ENCODE measurements at places on chromosomes 16 and 17.
A peak's percentile ranks its signal among the peaks of the same experiment; 100 is the strongest.

- DNase-seq = no peak
These were observed 3.8 kb downstream of the NUDT16L1 start for GRCh38 chr16:4696905-4697847.

GRCh38 chr17:53475002-53475401 lies 347.7 kb upstream of the KIF2B start:
- no peak for DNase-seq

- DNase-seq = peak; percentile 46
These were observed 42.5 kb downstream of the PLCG2 start for GRCh38 chr16:81821436-81822128.

DNA sequence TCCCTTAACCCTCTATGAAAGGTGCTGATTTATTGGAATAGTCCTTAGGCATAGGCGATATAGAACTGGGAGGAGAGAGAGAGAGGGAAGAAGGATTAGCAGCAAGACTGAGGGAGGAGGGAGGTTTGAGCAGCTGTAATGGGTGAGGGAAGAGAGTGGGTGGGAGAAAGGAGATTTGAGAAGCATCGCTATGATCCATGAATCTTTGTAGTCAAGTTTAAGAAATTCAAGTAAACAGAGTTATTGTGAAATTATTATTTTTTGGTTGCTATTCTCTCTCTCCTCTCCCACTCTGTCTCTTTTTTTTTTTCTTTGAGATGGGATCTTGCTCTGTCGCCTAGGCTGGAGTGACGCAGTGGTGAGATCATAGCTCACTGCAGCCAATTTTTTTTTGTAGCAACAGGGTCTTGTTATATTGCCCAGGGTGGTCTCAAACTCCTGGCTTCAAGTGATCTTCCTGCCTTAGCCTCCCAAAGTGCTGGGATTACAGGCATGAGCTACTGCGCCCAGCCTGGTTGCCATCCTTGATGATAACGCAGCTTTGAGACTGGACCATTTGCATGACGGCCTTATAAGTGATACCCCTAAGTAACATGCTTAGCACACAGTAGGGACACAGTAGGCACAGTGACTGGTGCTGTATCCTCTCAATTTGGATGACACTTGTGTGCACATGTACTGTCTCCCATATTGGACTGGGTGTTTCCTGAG lies 21.0 kb upstream of the TNS4 start:
- DNase-seq = no peak

DNA sequence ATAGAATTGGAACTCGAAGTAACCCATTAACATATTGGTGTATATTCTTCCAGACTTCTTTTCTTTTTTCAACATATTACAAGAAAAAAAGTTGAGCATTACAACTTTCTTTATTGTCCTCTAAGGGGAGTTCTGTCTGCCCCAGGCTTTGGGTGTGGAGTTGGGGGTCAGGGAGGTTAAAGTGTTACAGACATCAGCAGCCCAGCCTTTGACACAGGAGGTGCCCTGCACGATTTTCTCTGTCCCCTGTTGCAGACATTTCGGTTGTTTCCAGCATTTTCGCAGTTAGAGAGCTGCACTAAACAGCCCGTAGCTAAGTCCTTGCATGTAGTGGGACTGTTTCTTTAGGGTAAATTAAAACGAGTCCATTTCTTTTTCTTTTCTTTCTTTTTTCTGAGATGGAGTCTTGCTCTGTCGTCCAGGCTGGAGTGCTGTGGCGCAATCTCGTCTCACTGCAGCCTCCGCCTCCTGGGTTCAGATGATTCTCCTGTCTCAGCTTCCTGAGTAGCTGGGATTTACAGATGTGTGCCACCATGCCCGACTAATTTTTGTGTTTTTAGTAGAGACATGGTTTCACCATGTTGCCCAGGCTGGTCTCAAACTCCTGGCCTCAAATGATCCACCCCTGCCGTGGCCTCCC lies 13.4 kb upstream of the ADCY7 start:
- DNase-seq = no peak

- DNase-seq = no peak
These were observed 72.8 kb downstream of the SCNN1B start for GRCh38 chr16:23374721-23375510.

GRCh38 chr17:39318636-39319035 lies 82.8 kb downstream of the FBXL20 start:
- DNase-seq = no peak

- no peak for DNase-seq
These were observed 24.2 kb upstream of the TMC5 start for GRCh38 chr16:19393226-19394111.

GRCh38 chr16:63960321-63960720 lies 1161.5 kb downstream of the CDH11 start:
- no peak for DNase-seq

DNA sequence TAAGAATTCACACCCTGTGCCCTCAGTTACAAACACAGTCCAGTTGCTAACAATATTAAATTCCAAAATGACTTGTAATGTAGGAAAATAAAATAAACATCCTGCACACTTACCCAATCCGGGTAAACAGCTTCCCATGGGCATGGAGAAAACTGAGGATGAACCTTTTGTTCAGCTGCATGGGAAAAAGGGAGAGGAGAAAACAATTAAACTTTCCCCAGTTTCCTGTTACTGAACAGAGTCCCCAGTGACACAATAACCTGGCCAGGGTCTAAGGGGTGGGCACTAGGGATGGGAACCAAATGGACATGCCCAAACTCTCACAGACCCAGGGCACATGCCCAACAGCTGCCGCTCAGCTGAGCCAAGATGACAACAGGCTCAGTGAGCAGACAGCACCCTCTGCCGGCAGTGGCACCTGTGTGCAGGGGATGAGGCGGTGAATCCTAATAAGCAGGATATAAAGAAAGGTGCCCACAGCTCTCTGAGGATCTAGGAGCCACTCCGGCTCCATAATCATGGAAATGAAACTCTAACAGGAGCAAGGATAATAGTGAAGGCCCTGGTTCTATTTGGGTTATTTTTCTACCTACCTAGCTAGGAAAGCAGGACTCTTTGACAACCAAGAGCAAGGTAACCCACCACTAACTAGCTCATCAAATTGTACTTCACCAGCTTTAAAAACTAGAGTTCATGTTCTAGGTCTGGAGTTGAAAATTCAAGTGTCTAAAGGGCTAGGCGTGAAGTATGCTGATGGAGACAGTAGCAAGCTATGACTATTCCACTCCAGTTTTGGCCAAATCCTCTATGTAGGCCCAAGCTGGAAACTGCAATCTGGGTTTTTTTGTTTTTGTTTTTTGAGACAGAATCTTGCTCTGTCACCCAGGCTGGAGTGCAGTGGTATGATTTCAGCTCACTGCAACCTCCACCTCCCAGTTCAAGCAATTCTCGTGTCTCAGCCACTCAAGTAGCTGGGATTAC lies 58.8 kb downstream of the SMG6 start:
- peak; percentile 89 for DNase-seq

GRCh38 chr16:79375351-79375750 lies 225.2 kb downstream of the MAF start:
- DNase-seq = no peak

DNA sequence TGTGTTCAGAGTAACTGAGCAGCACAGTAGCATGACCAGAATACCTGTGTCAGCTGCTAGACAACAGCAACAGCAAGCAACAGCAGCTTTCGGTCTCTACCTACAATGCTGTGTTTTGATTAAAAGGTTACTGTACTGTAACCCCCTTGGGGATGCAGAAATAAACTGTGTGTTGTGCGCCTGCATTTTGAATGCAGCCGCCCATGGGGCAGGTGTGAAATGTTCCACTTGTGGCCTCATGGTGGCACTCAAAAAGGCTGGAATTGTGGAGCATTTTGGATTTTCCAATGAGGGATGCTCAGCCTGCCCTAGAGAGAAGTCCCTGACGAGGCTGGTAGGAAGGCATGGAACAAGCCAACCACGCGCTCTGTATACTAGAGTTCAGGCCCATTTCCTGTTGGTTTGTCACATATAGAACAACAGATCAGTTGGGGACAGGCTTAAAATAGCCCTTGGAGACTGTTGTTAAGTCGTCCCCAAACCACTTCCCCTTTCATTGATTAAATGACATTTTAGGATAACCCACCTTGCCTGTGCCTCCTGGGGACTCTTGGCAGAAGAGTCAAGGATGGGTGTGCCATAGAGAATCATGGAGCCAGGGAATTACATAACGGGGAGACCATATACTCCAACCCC lies 27.1 kb downstream of the SCPEP1 start:
- peak; percentile 87 for DNase-seq

DNA sequence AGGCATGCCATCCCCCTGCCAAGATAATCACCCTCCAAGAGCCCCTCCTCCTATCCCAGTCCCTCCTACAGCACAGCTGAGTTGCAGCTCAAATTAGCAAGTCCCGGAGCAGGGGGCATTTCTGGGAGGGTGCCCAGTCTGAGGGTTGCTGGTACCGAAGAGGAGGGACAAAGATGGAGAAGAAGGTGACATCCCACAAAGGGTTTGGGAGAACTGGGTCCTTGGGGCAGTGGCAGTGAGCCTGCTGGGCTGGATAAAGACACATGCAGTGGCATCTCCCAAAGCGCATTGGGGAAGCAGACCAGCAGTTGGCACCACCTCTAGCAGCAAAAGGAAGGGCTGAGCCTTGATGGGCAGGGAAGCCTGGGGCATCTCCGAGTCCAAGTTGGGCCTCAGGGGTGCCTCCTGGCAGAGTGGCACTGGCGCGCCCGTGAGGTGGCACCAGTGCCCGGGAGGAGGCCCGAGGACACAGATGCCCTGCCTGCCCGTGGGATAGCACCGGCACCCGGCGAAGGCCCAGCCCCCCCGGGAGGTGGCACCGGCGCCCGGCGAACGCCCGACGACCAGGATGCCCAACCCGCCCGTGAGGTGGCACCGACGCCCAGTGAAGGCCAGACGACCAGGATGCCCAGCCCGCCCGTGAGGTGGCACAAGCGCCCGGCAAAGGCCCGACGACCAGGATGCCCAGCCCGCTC lies 622 bp downstream of the TOM1L2 start:
- DNase-seq = peak; percentile 32

DNA sequence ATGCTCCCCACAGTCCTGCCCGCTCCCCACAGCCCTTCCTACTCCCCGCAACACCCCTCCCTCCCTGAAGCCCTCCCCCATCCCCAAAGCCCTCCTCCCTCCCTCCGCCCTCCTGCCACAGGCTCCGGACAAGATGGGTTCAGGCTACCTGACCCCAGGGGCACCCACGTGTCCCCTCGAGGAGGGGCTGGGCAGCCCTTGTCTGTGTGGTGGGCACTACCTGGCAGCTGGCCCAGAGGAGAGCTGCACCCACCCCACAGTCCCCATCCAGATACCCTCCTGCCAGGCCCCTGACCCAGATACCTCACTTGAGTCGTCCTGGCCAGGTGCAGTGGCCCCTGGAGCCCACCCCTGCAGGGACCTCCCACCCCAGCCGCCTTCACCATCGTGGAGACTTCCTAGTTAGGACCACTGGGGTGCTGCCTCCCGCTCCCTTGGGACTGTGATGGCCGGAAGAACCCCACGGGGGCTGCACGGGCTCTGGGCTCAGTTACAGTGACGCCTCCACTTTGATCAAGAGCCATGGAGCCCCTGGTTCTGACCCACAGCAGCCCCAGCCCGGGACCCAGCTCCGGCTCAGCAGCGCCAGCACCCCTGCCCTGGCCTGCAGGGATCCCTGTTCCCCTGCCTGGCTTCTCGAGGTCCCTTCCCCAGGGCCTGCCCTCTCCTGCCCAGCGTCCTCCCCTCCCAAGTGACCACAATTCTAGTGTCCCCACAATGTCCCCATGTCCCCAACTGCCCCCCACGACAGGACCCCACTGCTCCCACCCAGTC lies 806 bp downstream of the PERCC1 start:
- DNase-seq = no peak

DNA sequence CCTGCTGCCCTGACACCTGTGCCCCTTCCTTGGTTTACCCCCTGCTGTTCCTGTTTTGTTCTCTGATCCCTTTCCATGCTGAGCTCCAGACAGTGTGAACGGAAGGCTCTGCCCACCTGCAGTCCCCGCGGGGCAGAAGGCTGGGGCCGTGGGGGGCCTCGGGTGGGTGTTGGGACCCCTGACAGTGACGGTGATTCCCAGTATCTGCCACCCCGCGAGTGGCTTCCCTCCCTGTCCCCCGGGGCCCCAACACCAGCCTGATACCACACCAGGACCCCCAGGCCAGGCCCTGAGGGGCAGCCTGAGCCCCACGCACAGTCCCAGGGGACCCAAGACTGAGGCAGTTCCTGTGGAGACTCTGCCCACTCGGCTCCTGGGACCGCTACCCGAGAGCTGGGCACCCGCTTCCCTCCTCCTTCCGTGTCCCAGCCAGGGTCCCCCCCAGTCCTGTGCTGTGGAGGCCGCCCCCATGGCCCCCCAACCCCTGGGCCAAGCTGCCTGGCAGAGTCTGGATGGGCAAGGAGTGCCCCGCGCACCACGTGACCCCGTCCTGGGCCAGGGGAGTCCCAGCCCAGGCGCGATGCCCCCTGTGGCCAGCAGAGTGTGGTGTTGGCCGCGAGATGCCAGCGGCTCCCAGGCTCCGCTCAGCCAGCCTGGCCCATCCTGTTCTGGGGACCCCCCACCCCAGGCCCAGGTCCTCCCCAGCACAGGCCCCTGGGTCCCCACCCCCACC lies 10.0 kb upstream of the C1QTNF8 start:
- DNase-seq = peak; percentile 80

- DNase-seq = no peak
These were observed 206.3 kb upstream of the FOXF1 start for GRCh38 chr16:86303787-86304678.

DNA sequence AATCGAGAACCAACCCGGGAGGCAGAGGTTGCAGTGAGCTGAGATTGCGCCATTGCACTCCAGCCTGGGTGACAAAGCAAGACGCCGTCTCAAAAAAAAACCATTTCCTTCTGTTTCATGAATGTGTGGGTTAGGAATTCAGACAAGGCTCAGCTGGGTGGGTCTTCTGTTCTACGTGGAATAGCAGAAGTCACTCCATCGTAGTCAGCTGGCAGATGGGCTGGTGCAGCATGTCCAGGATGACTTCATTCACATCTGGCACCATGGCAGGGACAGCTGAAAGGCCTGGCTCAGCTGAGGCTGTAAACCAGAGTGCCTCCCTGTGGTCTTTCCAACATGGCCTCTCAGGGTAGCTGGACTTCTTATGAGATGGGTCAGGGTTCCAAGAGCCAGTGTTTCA lies 89.0 kb downstream of the C17orf67 start:
- no peak for DNase-seq

DNA sequence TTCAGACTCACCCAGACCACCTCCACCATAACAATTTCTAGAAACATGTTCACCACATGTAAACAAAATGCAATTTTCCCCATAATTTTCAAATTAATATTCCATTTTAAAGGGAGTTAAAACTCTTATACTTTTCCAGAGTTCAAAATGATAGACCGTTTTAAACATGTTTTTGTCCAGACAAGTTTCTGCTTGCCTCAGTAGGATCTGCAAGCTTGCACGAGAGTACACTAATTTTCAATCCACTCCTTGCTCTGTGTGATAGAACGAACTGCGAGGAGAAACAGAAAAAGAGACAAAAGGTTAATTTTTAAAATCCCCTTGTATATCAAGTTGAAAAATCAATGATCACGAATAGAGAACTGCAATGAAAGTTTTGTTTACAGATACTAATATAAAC lies 7.1 kb downstream of the FAHD1 start:
- no peak for DNase-seq

DNA sequence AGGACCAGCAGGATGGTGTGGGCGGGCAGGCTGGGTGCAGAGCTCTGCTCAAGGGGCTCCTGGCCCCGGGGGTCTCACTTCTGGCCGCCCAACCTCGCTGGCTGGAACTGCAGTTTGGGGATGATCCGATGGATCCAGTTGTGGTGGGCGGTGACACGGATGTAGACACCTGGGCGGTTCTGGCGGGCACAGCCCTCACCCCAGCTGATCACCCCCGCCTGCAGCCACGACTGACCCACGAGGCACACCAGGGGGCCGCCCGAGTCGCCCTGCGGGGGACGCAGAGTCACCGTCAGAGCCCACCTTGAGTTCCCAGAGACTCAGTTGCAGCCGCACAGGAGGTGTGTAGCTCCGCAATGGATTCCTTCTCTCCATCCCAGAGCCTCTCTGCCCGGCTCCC lies 7.5 kb downstream of the PRSS27 start:
- DNase-seq = no peak
